HS-27A (cell line): ENCODE measurements at places on chromosomes 5 and 9.

DNA sequence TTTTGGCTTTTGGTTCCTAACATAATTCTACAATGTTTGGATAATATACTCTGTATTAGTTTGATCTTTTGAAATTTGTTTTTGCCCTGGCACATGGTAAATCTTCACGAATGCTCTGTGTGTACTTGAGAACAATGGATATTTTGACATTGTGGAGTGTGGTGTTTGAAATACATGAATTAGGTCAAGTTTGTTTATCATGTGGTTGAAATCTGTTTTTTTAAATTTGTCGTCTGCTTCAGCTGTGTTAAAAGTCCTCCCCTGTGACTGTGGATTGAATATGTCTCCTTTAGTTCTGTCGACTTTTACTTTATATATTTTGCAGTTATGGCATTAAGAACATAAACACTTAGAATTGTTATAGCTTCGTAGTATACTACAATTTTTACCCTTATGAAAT is 60.3 kb downstream of the DUSP1 start:
- no peak for DNase-seq

- DNase-seq = no peak
Measured at GRCh38 chr9:107112707-107113243, 170.3 kb upstream of the RAD23B start.

- DNase-seq = no peak
Measured at GRCh38 chr5:1888541-1889251, 6.0 kb upstream of the IRX4 start.

- no peak for DNase-seq
Measured at GRCh38 chr5:15371184-15371583, 128.8 kb upstream of the FBXL7 start.

DNA sequence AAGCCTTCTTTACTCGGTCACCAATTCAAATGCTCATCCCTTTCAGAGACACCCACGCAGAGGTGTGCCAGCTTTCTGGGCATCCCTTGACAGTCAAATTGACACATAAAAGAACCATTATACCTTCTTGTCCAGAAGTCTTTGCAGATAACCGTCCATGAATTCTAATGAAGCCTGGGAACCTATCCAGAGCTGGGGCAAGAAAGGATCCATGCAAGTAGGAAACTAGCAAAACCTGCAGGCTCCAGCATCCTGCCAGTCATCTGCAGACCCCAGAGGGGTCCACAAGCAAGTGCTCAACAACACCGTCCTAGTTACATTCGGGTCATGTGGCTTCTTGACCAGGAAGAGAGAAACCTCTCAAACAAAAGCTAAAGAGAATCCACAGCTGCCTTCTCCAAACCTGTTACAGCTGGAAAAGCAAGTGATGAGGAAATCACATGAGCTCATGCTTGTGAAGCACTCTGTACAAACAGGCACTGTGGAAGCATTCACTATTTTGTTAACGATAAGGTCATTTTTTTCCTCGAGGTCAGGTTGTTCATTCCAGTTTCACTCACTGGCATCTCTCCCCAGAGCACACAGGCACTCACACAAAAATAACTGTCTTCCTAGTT is 80.2 kb upstream of the DMRT1 start:
- no peak for DNase-seq

GRCh38 chr5:151107738-151108520 is 27.1 kb upstream of the TNIP1 start:
- no peak for DNase-seq
